ENCODE measurements at places on chromosomes 4 and X.

- no peak for DNase-seq
Measured at GRCh38 chrX:26409636-26410035, 193.7 kb downstream of the MAGEB5 start.

DNA sequence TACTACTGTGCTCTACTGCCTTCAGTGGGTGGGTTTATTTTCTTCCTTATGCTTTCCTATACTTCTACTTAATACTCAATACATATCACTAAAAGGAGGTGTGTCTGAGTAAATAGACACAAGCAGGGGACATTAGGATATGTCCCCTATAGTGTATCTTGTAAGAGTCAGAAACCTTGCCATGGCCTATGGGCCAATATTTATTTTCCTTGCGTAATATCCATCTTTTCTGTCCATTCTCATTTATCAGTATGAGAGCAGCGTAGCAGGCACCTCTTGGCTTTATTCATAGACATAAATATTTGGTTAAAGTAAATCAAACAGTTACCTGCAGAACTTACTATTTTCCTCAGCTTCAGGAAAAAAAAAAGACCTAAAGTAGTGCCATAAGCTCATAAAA is 46.6 kb upstream of the PHF8 start:
- no peak for DNase-seq

GRCh38 chr4:169593050-169593560 is 19.3 kb downstream of the NEK1 start:
- DNase-seq: no peak

- DNase-seq: no peak
Measured at GRCh38 chrX:11648705-11649519, 16.8 kb downstream of the ARHGAP6 start.

- DNase-seq: peak; percentile 2
Measured at GRCh38 chr4:168076989-168077725, 15.2 kb upstream of the ANXA10 start.

- DNase-seq: no peak
Measured at GRCh38 chrX:8233091-8233490, 62.0 kb upstream of the VCX2 start.

GRCh38 chr4:103075894-103076746 is 441 bp downstream of the SLC9B2 start:
- DNase-seq: peak; percentile 53

DNA sequence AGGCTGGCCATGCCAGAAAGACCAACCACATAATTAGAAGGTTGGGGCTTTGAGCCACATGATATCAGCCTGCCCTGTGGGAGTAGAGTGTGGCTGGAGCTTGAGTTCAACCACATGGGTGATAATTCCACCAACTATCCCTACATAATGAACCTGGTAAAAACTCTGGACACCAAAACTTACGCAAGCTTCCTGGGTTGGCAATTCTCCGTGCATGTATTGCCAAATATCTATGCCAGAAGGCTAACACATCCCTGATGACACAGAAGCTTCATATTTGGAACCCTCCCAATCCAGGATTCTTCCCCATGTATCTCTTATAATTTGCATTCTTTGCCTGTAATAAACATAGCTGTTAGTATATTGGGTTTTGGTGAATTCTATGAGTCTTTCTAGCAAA is 68.2 kb downstream of the FUNDC1 start:
- no peak for DNase-seq

Measured in NCI-H2029 (cell line).